ENCODE measurements at places on chromosomes 5 and 9.

- DNase-seq: no peak
Measured at GRCh38 chr5:43676083-43676840, 73.3 kb downstream of the NNT start.

GRCh38 chr5:125083981-125084380, 337.5 kb upstream of the ZNF608 start:
- DNase-seq: no peak

GRCh38 chr5:10552183-10553143, 11.4 kb upstream of the ANKRD33B start:
- DNase-seq: no peak

GRCh38 chr9:87405677-87406542, 91.8 kb upstream of the DAPK1 start:
- no peak for DNase-seq

GRCh38 chr9:88481933-88482332, 53.0 kb upstream of the NXNL2 start:
- DNase-seq: no peak

DNA sequence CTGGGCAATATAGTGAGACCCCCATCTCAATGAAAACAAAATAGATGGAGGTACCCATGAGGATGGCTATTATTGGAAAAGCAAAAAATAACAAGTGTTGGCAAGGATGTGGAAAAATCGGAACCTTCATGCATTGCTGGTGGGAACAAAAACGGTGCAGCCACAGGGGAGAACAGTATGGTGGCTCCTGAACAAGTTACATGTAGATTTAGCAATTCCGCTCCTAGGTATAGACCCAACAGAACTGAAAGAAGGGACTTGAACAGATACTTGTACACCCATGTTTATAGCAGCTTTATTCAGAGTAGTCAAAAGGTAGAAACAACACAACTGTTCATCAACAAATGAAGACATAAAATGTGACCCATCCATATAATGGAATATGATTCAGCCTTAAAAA, 43.0 kb downstream of the NTNG2 start:
- no peak for DNase-seq

DNA sequence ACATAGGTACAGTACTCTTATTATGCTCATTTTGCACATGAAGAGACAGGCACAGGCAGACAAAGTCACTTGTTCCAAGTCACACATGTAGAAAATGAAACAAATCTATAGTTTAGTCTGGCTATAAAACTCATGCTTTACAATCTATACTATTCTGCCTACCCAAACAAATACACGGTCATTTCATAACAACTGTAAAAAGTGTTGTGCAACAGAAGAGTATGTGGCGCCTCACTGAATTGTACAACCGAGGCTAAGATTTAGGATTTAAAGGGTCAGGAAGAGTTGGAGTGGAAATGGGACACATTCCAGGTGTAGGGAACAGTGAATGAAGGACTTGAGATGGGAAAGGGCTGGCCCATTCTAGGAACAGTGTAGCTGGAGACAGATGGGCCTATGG, 82.9 kb upstream of the TRIO start:
- DNase-seq: no peak

DNA sequence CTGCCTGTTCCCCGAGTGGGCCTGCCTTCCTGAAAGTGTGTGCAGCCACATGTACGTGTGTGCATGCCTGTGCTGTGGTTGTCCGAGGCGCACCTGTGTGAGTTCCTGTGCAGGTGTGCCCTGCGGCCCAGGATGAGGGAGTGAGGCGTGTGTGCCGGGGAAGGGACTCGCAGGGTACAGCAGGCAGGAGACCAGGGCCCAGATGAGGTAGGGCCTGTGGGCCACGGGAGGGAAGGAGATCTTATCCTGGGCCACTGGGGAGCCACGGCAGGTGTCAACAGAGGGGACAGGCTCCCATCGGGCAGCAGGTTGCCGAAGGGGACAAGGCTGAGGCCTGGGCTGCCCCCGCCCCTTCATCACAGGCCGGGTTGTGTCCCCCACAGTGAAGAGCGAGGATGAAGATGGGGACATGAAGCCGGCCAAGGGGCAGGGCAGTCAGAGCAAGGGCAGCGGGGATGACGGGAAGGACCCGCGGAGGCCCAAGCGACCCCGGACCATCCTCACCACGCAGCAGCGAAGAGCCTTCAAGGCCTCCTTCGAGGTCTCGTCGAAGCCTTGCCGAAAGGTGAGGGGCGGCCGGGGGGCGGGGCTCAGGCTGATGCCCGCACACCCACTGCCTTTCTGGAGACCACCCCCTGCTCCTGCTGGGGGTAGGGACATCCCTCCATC, 79.2 kb downstream of the LMX1B start:
- DNase-seq: no peak

GRCh38 chr9:91776409-91777291, 173.4 kb downstream of the ROR2 start:
- no peak for DNase-seq

DNA sequence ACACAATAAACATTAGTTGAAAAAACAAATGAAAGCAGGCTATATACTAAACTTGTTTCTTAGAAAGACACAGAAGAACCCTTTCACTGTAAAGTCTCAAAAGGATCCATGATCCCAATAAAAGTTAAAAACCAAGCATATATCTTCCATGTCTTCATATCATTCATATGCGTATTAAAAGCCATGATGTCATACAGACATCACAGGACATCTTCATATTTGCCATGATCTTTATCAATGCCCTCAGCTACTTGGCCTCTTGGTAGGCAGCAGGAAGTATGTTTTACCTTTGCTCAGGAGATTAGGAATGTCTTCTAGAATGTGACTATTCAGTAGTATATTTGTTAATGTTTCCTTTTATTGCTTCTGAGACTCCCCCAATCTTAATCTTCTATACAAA, 16.8 kb downstream of the AP3B1 start:
- no peak for DNase-seq

DNA sequence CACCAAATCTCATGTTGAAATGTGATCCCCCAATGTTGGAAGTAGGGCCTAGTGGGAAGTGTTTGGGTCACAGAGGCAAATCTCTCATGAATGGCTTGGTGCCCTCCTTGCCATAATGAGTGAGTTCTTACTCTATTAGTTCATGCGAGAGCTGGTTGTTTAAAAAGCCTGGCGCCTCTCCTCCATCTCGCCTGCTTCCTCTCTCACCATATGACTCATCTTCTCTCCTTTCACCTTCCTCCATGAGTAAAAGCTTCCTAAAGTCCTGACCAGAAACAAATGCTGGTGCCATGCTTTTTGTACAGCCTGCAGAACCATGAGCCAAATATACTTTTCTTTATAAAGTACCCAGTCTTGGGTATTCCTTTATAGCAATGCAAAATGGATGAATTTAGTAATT, 20.9 kb upstream of the ARHGAP26 start:
- no peak for DNase-seq

DNA sequence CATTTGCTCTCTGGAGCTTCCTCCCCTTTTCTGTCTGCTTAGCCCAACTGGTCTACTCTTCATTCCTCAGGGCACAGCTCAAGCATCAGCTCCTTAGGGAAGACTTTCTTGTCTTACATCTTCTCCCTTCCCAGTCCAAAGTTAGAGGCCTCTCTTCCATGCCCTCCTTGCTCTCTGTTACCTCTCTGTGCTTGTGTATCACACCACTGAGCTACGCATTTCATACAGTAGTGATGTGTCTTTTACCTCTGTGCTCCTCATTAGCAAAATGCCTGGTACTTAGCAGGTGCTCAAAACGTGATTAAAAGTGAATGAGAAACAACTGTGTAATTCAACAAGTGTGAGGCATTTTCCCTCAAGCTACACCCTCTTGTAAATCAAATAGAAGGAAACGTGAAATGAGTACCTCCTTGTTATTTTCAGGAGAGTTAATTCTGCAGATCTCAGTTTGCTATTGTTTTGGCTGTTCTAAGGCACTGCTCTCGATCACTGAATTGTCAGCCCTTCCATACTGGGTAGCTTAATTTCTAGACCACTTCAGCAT, 39.0 kb downstream of the ERAP1 start:
- no peak for DNase-seq

DNA sequence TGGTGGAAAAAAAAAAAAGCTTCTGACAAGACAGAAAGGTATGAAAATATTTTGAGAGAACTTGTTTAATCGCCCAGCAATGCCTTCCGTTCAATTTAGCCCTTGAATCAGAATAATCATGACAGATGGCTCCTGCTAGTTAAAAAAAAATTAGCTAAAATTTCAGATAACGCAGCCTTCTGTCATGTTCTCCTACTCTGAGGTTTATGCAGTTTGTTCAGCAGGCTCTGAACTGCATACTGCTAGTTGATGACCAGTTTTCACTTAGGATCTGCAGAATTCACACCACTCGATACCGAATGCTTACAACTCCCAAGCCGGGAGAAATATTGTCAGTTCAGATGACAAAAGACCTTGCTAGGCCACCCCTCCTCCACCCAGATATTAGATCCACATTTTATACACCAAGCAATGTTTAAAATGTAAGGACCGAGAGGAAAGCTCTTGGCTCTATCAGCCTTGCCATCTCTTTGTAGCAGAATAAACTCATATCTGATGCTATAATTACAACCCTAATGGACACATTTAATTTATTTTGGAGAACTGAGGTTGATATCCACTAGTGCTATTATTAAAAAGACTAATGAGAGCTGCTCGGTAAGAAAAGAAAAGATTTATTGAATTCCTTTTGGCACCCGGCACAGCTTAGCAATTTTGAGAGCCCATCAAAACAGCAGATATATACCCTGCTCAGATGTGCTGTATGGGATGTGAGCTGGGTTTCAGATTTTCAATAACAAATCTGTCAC, 322.8 kb downstream of the GLIS3 start:
- DNase-seq: peak; percentile 84

GRCh38 chr5:112869948-112870347, 8.9 kb downstream of the SRP19 start:
- no peak for DNase-seq

- no peak for DNase-seq
Measured at GRCh38 chr9:135588371-135588770, 26.8 kb downstream of the PAEP start.

DNA sequence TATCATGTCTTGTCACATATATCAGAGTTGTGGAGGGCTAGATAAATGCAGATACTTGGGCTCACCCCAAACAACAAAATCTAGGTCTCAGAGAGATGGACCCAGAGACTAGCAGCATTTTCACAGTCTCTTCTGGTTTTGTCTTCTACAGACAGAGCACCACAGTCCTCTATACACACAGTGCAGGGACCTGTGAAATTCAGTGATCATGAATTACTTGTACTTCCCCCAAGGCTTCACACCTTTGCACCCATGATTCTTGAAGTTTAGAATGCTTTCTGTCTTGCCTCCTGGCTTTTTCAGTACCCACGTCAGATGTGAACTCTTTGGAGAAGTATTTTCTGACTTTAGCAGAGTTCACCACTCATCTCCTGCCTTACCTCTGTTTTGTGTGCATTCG, 371.5 kb upstream of the PRR16 start:
- no peak for DNase-seq

GRCh38 chr9:93464395-93464794, 11.0 kb upstream of the FAM120AOS start:
- DNase-seq: no peak

DNA sequence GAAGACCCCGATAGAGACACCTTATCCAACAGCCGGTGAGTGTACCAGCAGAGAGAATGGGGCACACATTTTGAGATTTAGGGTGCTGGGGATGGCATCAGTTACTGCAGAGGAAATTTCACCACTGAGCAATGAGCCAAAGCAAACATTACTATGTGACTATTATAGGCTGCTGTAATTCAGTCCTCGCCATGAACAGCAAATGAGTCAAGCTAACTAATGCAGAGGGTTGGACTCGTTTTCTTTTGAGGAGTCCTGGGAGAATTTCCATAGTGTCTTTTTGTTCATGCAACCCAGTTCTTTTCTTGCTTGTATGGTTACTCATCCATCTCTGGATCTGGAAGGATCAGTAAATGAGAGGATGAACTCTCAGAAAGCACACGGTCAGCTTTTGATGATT, 323.8 kb downstream of the PSAT1 start:
- no peak for DNase-seq

- no peak for DNase-seq
Measured at GRCh38 chr5:91162534-91163381, 220.4 kb downstream of the ARRDC3 start.

DNA sequence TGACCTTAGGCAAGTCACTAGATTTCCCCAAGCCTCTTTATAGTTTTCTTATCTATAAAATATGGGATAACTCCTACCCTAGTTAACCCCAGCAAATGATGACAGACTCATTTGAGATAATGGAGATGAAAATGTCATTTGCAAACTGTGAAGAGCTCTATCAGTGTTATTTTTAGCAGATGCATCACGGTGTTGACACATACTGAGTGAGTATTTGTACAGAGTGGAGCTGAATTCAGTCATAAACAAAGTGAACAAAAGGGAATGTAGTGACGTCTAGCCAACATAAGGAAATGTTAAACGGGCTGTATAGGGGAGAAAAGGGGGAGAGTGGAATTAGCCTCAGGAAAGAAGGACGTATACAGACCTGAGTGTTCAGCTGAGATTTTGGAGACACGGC, 75.9 kb downstream of the NMUR2 start:
- DNase-seq: no peak

GRCh38 chr9:137276473-137277328, 825 bp upstream of the TOR4A start:
- no peak for DNase-seq

DNA sequence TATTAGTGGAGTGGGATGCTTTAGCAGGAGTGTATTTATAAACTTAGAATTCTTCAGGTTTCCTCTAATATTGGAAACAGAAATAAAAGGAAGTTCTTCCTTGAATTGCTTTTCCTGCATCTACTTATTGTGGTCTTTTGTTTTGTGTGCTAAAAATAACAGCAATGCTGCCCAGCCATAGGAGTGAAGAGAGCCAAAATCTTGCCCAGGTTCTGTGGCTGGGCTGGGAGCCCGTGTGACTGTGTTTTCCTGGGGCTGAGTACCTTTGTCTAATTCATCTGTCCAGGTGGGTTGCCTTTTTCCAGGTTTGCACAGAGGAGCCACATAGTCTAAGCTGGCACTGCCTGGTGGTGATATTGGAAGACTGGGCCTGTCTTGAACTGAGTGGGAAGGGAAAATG, 179.7 kb upstream of the ADAMTSL1 start:
- no peak for DNase-seq

GRCh38 chr5:63125392-63125791, 546.8 kb downstream of the LRRC70 start:
- DNase-seq: no peak

DNA sequence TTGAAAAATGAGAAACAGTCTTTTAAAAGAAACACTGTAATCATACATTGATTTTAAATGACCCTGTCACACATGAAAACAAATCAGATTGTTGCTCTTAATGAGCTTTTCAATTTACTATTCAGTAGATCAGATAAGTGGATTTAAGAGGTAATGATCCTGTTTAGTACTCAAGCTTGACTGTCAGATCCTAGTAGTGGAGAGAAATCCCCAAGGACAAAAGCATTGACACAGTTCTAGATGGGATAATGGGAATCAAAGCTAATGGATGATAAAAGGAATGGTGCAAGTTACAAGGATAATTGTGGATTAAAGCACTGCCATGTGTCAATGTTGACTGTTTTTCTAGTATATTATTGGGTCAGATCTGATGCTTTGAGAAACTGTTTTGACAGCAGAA, 142.3 kb upstream of the TLX3 start:
- DNase-seq: no peak

- no peak for DNase-seq
Measured at GRCh38 chr9:128139621-128140020, 9.6 kb upstream of the LCN2 start.

GRCh38 chr5:61534481-61535267, 202.6 kb downstream of the ZSWIM6 start:
- DNase-seq: no peak

All from DMS 273 treated with DMSO at 0.1 percent for 48 hours (cell line).